ENCODE measurements at places on chromosomes 11 and 22. TPM values are rescaled to one million over a fixed set of nuclear protein-coding genes. Genes with fewer than 3 reads are reported as not detected.

ZNRF3 gene
- 4.9 TPM for total RNA-seq

DNA sequence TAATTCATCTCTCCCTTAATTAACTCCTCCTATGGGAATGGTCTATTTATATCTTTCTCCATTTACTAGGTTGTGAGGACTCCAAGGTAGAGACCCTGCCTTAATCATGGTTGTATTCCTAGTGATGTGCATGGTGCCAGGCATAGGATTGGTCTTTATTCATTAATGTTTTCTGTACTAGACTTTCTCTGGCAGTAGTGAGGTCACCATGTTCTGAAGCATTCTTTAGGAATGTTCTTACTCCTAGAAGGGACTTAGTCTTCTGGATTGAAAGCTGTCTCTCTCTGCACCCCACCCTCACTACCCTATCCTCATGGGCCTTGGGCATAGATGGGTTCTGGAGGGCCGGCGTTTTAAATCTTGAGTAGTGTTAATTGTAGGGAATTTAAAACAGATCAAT, 10.6 kb upstream of the INSC start:
- DNase-seq: no peak

DNA sequence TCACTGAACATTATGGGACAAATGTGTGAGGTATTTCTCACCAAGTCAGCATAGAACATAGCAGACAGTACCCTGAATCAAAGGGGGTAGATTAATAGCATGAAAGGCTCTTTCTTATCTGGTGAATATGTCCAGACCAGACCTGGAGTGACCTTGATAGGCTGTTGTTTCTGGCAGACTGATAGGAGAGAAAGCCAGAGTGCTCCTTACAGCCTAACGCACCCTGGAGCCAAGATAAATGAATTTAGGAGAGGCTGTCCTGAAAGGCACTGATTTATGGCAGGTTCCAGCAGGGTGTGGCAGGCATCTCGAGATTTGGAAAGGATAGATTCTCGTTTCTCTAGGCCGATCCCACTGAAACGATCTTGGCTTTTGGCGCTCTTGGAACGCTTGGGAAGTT, 204.6 kb downstream of the DBX1 start:
- DNase-seq: no peak

GRCh38 chr11:47295385-47295784, 25.5 kb downstream of the MADD start:
- DNase-seq: no peak

GRCh38 chr22:29082826-29083545, 10.2 kb downstream of the KREMEN1 start:
- no peak for DNase-seq

- no peak for DNase-seq
Observed at GRCh38 chr11:77196961-77197360, 68.9 kb downstream of the MYO7A start.

SLC22A12 gene
- not detected for total RNA-seq

KCNQ1 gene
- 1.2 TPM for total RNA-seq

SCGB2A2 gene
- not detected for total RNA-seq

- DNase-seq: no peak
Observed at GRCh38 chr11:16891964-16892363, 122.2 kb downstream of the PLEKHA7 start.

NAGA gene
- total RNA-seq: 7.4 TPM

- DNase-seq: no peak
Observed at GRCh38 chr11:134390706-134391569, 21.1 kb downstream of the B3GAT1 start.

NPTXR gene
- 1.7 TPM for total RNA-seq

GRCh38 chr11:88275636-88276035, 61.9 kb downstream of the CTSC start:
- no peak for DNase-seq

DNA sequence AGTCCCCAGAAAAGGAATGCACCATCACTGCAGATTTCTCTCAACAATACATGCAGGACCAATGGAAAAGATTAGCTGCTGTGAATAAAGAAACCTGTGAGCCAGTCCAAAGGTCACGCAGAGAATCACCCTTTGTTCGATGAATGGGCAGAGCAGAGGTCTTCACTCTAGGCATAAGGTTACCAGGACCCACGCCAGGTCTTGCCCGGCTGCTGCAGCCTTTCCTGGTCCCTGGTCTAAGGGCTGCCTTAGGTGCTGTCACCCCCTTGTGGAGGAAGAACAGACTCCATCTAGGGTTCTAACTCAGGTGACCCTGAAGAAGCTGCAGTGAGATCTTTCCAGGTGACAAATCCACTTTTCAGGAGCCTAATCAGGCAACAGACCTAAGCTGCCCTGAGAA, 29.0 kb upstream of the NAP1L4 start:
- no peak for DNase-seq

- DNase-seq: no peak
Observed at GRCh38 chr11:26333906-26334305, 2.0 kb downstream of the ANO3 start.

- DNase-seq: no peak
Observed at GRCh38 chr11:116730601-116731000, 42.2 kb downstream of the BUD13 start.

C11orf97 gene
- total RNA-seq: not detected

- DNase-seq: no peak
Observed at GRCh38 chr11:26201411-26201810, 130.5 kb upstream of the ANO3 start.

- DNase-seq: peak; percentile 65
Observed at GRCh38 chr11:11787305-11788062, 54.3 kb upstream of the USP47 start.

DNA sequence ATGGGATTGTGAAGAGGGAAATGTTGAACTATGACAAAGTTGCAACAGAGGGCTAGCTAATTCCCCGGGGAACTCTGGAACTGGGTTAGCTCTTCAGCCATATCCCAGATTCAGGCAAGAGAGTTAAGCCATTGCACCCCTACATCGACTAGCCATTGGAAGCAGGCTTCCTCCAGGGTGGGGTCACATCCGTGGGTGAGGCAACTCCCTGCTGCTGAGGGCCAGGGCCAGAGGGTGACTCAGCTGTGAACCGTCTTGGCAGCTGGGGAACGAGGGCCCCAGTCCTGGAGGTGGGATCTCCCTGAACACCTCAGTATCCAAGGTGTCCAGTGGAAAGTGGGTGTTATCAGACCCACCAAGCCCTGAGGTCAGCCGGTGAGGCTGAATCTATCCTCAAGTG, 41.1 kb downstream of the RPS6KA4 start:
- peak; percentile 64 for DNase-seq

- DNase-seq: no peak
Observed at GRCh38 chr22:28967969-28968368, 84.6 kb downstream of the ZNRF3 start.

DNA sequence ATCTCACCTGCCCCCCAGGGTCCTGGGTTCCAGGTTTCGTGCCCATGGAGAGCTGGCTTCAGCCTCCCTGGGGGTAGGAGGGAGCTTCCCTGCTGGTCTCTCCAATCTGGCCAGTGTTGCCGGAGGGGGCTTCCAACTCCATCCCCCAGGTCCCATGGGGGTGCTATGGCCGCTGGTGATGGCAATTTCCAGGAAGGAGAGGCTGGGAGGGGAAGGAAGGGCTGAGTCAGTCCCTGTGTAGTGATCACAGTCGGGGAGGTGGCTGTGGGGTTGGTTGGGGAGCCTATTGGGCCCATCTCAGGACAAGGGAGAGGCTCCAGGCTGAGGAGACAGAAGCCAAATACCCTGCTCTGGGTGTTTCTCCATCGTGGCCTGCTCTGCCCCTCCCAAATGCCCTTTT, 5.7 kb upstream of the CDC42EP2 start:
- DNase-seq: no peak

DNA sequence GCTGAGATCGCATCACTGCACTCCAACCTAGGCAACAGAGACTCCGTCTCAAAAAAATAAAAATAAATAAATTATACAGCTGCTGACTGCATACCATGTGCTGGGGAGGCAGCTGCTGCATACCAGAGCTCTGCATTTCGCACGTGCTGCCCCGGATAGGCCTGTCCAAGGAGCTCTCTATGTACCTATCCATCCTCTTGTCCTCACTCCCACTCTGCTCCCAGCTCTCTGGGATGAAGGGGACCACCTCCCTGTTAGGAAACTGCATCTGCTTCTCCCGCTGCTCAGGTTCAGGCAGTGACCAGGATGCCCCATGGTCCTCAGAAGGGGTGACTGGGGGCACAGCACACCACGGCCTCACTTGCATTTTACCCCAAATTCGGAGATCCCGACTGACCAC, 302.3 kb downstream of the BRD1 start:
- no peak for DNase-seq

GRCh38 chr11:27995083-27995482, 112.9 kb downstream of the KIF18A start:
- DNase-seq: no peak

OR5AP2 gene
- total RNA-seq: not detected

DNA sequence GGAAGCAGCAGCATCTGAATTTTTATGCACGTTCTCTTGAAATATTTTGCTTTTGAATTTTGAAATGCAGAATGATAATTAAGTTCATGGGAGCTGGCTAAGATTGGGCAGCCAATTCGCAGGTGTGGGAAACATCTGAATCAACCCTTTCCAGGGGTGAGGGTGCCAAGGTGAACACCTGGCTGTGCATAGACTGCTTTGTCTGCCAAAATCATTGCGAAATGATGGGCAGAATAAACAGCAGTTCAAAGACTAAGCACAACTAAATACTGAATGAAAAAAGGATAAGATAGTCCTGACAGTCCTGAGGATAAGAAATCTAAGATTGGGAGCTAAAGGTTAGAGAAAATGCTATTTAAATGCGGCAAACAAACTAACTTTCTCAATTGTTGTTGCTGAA, 813.3 kb upstream of the RAG2 start:
- DNase-seq: no peak

DNA sequence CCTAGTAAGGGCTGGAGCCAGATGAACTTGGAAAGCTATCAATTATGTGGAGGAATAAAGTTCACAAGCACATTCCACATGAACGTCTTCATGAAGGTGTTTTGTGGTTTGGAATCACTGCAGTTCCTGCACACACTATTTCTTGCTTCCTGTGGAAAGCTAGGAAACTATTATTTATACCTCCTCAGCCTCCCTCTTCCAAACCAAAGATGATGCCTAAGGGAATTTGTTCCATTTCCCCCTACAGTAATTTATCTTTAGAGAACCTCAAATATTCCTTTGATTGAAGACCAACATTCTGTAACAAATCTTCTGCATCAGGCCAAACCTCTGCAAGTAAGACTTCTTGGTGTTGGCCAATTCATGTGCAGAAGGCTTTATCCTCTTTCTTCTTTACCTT, 115.8 kb upstream of the ARHGAP20 start:
- DNase-seq: no peak

DNA sequence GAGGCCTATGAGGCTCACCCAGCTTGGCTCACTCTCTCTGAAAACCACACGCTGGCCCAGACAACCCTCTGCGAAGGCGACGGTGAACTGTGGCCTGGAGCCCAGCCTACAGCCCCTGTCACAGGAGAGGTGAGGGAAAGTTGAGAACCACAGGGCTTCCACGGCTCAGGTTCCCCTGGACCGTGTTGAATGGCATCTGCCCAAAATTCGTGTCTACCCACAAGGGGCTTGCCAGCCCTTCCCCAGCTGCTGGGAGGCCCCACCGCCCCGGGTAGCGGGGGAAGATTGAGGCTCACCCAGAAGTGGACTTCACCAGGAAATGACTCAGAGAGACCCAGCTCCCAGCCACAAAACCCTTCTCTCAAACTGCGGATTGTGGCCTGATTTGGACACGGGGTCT, 197.1 kb downstream of the CTTN start:
- DNase-seq: no peak

DNA sequence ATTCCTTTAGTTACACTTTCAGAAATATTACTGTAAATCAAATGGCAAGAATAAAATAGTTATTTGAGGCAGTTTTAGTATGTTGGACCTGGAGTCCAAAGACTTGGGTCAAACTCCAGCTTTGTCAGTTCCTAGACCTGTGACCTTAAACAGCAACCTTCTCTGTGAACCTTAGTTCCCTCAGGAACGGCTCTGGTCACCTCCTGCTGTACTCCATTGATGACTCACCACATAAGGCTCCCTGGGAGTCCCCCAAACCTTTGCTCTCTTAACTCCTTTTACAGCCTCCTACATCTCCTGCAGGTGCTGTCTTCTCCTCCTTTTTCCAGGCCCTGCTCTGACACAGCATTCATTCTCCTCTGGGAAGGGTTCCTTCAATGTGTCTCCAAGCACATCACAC, 29.1 kb downstream of the LIMK2 start:
- no peak for DNase-seq

DNA sequence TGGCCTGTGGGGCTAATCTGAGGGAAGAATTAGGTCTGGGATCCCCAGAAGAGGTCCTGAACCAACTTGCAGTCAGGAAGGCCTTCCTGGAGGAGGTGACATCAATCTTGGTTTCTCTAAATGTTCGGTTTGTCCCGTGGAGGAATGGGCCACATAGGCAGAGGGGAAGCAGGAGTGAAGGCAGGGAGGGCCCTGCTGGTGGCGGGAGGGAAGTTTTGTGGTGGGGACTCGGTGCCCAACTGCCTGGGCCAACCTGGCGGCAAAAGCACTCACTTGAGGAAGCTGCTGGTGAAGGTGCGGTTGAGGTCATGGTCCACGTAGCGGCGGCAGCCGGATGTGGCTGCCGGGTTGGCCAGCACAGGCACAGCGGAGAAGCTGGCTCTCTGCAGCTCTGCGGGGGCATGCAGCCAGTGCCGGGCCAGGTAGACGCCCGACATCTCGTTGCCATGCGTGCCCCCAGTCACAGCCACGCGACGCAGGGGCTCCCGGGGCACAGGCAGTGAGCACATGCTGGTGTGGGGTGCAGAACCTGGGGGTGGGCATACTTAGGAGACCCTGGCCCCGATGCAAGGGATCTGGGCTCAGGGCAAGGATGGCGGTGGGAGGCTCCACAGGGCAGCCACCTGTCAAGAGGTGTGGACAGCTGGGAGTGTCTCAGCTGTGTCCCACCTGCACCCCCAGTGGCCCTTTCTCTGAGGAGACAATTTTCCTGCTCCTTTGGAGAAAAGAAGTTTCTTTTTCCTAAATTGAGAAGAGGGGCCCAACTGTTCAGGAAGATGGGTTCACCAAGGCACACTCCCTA, 3.8 kb downstream of the ACY3 start:
- DNase-seq: no peak

ROM1 gene
- 4.4 TPM for total RNA-seq

SCT gene
- total RNA-seq: not detected

GAB4 gene
- not detected for total RNA-seq

GRCh38 chr22:43180670-43181069, 6.3 kb downstream of the TTLL12 start:
- no peak for DNase-seq

DNA sequence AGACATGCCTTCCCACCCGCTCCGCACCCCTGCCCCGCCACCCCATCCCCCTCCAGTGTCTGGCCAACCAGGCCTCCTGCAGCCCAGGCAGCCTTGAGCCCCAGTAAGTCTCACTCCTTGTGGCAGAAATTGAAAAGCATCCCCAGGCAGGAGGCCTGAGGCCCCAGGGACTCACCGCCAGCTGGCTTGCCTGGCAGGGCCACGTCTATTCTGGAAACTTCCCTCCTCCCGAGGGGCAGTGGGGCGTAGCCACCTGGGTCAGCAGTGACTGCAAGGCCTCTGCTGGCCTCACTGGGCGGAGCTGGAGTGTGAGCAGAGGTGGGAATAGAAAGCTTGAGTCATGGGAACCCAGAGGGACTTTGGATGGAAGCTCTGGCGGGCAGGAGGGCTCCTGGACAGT, 26.3 kb downstream of the ANO1 start:
- peak; percentile 6 for DNase-seq

BCO2 gene
- total RNA-seq: 29.1 TPM
